ENCODE measurements at places on chromosomes 3 and 15. TPM values are rescaled to one million over a fixed set of nuclear protein-coding genes. Genes with fewer than 3 reads are reported as not detected.

Gene CMTM6
- 120 TPM for total RNA-seq

Gene ADGRG7
- total RNA-seq: 0.32 TPM

Gene ULK4
- 21.7 TPM for total RNA-seq

Gene SPATA12
- total RNA-seq: not detected

Gene CNTN6
- total RNA-seq: not detected

Gene METTL6
- 13.9 TPM for total RNA-seq

Gene CMTM8
- 11.8 TPM for total RNA-seq

Gene CCDC54
- total RNA-seq: not detected

Gene MASP1
- 3.2 TPM for total RNA-seq

DNA sequence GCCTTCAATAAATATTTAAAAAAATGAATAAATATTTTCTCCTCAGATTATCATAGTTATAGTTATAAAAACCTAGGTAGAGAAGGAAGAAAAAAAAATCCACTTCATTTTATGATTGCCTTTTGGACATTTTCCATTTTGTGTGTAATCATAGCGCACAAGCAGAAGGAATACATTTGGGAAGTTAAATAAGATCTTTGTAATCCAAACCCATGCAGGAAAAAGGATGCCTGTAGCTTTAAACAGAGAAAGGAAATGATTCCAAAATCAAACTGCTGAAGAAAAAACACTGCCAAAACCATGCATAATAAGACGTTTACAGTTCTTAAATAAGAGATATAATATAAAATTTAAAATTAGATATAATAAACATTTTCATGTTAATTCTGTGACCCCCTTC, 7.4 kb upstream of the CCDC54 start:
- H3K27me3 ChIP-seq: no peaks in the 10 kb centered on the region
- H3K4me1 ChIP-seq: no peaks in the 10 kb centered on the region
- H3K27ac ChIP-seq: no peak overlapping the region
- no peaks in the 10 kb centered on the region for H3K36me3 ChIP-seq

- H3K4me3 ChIP-seq: no peak overlapping the region
- peaks cover 34% of the 10 kb centered on the region for H3K4me1 ChIP-seq
- peak overlapping the region; percentile 40 for H3K27ac ChIP-seq
- H3K36me3 ChIP-seq: no peaks in the 10 kb centered on the region
Measured at GRCh38 chr3:197807969-197808587, 17.0 kb downstream of the LRCH3 start.

- peaks cover 22% of the 10 kb centered on the region for H3K4me1 ChIP-seq
- H3K27ac ChIP-seq: no peak overlapping the region
- H3K27me3 ChIP-seq: no peaks in the 10 kb centered on the region
- H3K36me3 ChIP-seq: no peaks in the 10 kb centered on the region
Measured at GRCh38 chr15:48631176-48631770, 14.2 kb downstream of the FBN1 start.

DNA sequence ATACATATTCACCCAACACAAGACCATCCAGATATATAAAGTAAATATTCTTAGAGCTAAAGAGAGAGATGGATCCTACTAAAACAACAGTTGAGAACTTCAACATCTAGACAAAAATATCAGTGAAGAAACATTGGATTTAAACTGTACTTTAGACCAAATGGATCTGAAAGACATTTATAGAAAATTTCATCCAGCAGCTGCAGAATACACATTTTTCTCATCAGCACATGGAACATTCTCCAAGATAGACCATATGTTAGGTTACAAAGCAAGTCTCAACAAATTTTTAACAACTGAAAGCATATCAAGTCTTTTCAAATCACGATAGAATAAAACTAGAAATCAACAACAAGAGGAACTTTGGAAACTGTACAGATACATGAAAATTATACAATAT, 369.0 kb upstream of the CCDC54 start:
- DNase-seq: no peak
- H3K4me3 ChIP-seq: no peak overlapping the region

GRCh38 chr3:13579063-13579462, 30.1 kb downstream of the FBLN2 start:
- no peak overlapping the region for H3K4me3 ChIP-seq
- no peaks in the 10 kb centered on the region for H3K27me3 ChIP-seq
- no peaks in the 10 kb centered on the region for H3K36me3 ChIP-seq
- H3K4me1 ChIP-seq: peaks cover 53% of the 10 kb centered on the region
- no peak overlapping the region for H3K27ac ChIP-seq

DNA sequence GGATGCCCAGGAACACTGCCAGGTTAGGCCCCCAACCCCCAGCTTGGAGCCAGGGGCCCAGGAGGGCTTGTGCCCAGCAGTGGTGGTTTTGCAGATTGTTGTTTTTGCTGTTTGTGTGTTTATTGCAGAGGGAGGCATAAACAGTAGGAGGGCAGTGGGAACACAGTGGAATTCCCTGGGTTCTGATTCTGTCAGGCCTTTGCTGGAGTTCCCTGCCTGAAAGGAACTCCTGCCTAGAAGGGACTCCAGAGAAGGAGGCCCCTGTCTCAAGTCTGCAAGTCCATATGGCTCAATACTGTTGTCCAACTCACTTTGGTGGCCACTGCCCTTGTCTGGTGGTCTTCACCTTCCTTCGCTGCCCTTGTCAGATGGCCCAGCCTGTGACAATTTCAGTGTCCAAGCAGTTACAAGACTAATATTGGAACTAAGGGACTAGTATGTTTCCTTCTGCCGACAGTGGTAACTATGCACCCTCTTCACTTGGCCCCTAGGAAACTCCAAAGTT, 47.4 kb upstream of the RAB6B start:
- no peak overlapping the region for H3K4me3 ChIP-seq
- peaks cover 55% of the 10 kb centered on the region for H3K4me1 ChIP-seq
- peak overlapping the region; percentile 79 for H3K27ac ChIP-seq
- no peaks in the 10 kb centered on the region for H3K36me3 ChIP-seq
- DNase-seq: peak; percentile 44

DNA sequence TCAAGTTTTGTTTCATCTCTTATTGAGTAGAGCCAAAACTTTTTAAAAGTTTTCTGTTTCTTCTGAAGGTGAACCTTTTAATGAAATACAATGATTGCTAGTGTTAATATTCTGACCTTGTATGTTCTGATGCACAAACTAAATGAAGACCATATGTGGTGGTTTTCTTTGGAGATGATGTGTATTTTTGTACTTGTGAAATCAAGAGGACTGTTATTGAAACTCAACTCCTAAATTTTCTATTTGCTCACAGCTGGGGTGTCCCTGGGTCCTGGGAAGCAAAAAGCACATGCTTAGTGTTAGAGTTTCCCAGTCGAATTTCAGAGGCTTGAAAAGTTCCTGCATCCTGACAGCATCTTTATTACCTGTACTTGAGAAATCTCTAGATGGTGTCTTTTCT, 1185.8 kb upstream of the ALCAM start:
- no peak overlapping the region for H3K4me3 ChIP-seq
- no peak for DNase-seq

DNA sequence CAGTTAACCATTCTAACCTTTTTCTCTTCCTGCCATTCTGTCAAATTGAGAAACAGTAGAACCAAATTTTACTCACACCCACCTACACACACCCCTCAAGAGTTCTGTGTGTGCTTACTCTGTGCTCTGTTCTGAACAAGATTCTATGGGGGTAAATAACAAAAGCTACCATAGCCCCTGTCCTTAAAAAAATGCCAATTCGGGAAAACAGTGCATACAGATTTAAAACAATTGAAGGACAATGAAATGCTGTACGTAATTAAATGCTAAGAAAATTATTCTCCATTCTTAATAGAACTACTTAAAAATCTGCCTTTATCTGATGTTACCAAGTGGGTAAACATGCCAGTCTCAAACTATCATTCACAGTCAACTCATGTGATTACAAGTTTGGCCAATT, 1107.5 kb downstream of the TUSC7 start:
- H3K4me1 ChIP-seq: no peaks in the 10 kb centered on the region
- H3K27me3 ChIP-seq: no peaks in the 10 kb centered on the region
- H3K4me3 ChIP-seq: no peak overlapping the region

GRCh38 chr3:147921051-147921450, 511.9 kb downstream of the ZIC1 start:
- no peak overlapping the region for H3K27ac ChIP-seq
- H3K27me3 ChIP-seq: no peaks in the 10 kb centered on the region
- no peak overlapping the region for H3K4me3 ChIP-seq
- H3K36me3 ChIP-seq: no peaks in the 10 kb centered on the region
- DNase-seq: no peak
- no peaks in the 10 kb centered on the region for H3K4me1 ChIP-seq

GRCh38 chr3:118501152-118501551, 533.5 kb downstream of the IGSF11 start:
- no peaks in the 10 kb centered on the region for H3K36me3 ChIP-seq
- no peak for DNase-seq

GRCh38 chr3:174308736-174309135, 550.4 kb upstream of the NAALADL2 start:
- no peaks in the 10 kb centered on the region for H3K4me1 ChIP-seq
- no peaks in the 10 kb centered on the region for H3K36me3 ChIP-seq
- no peaks in the 10 kb centered on the region for H3K27me3 ChIP-seq
- no peak overlapping the region for H3K27ac ChIP-seq
- no peak overlapping the region for H3K4me3 ChIP-seq

DNA sequence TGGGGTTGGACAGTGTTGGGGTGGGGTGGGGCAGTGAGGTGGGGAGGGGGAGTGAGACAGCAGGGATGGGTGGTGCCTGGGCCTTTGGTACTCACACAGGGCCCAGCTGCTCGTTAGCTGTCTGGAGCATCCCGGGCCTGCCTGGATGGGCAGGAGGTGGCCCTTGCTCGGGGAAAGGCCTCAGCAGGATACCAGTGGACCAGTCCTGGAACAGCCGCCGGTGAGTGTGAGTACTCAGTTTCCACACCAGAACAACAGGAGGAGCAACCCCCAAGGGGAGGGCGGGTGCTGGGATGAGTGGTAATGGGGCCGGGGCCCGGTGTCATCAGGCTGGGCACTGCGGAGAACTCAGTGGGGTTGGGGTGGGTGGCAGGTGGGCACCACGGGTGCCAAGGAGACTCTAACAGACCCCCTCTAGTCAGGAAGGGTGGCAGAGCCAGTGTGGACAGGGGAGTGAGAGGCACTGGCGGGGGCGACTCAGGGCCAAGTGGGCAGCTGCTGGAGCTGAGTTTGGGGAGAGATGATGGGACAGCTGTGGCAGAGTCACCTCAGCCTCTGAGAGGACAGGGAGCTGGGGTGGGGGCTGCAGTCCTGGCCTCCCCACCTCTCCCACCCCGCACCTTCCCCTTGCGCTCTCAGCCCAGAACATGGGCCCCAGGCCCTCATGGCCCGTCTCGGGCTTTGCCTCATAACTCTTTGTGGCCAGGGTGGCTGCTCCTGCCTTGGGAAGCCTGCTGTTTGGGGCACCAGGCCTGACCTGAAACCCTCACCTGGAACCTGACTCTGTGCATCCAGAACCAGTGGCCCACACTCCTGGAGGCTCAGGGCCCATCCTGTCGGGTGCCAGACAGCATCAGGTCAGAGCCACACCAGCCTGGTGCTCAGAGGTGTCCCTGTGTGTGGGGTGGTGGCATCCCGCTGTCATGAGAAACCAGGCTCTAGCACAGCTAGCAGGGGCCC, 52.1 kb upstream of the PRR23E start:
- no peaks in the 10 kb centered on the region for H3K36me3 ChIP-seq
- peaks cover 9% of the 10 kb centered on the region for H3K4me1 ChIP-seq
- H3K4me3 ChIP-seq: no peak overlapping the region

DNA sequence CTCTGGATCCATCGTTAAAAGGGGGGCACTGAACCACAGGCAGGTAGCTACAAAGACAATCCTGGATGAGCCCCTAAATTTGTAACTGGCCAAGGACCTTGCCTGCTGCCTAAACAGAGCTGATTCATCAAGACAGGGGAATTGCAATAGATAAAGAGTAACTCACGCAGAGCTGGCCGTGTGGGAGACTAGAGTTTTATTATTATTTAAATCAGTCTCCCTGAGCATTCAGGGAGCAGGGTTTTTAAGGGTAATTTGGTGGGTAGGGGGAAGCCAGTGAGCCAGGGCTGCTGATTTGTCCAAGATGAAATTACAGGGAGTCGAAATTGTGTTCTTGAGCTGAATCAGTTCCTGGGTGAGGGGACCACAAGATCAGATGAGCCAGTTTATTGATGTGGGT, 885.1 kb upstream of the CADM2 start:
- no peaks in the 10 kb centered on the region for H3K36me3 ChIP-seq
- H3K27me3 ChIP-seq: no peaks in the 10 kb centered on the region
- H3K4me1 ChIP-seq: no peaks in the 10 kb centered on the region
- no peak for DNase-seq
- H3K27ac ChIP-seq: no peak overlapping the region
- no peak overlapping the region for H3K4me3 ChIP-seq

DNA sequence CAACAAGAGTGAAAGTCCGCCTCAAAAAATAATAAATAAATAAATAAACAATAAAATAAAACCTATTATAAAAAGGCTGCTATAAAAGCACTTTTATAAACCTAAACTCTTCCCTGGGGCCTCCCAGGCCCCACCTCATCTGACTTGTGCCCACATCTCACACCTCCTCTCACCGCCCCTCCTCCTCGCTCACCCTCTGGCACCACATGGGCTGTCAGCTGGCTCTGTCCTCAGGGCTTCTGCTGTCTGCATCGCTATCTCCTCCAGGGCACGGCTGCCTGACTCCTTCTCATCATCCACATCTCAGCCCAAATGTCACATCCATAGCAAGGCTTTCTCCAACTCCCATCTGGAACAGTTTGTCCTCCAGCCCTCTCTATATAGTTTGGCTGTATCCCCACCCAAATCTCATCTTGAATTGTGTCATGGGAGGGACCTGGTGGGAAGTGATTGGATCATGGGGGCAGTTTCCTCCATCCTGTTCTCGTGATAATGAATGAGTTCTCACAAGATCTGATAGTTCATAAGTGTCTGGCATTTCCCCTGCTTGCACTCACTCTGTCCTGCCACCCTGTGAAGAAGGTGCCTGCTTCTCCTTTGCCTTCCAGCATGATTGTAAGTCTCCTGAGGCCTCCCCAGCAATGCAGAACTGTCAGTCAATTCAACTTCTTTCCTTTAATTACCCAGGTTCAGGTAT, 8.8 kb upstream of the SH3BP5 start:
- H3K4me3 ChIP-seq: no peak overlapping the region
- no peak overlapping the region for H3K27ac ChIP-seq
- H3K36me3 ChIP-seq: no peaks in the 10 kb centered on the region
- H3K4me1 ChIP-seq: no peaks in the 10 kb centered on the region
- H3K27me3 ChIP-seq: no peaks in the 10 kb centered on the region

GRCh38 chr3:55267206-55267930, 219.7 kb downstream of the WNT5A start:
- no peaks in the 10 kb centered on the region for H3K4me1 ChIP-seq
- no peaks in the 10 kb centered on the region for H3K36me3 ChIP-seq
- no peak overlapping the region for H3K27ac ChIP-seq
- DNase-seq: no peak
- no peak overlapping the region for H3K4me3 ChIP-seq

DNA sequence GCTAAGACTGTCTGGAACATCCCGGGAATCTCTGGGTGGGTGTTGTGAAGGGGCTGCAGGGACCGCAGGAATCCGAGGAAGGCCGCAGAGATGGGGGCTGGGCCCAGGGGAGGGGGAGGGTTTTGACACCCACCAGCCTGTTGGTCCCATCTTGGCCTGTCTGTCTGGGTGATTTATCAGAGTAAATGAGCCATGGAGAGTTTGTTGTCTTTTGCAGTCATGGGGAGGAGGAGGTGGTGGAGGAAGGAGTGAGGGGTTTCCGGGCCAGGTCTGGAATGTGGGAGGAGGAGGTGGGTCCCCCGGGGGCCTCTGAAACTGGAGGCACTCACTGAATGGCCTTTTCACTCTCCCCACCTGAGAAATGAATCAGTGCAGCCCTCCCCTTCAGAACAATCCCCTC, 11.5 kb downstream of the SEMA3F start:
- no peak for DNase-seq
- peaks cover 98% of the 10 kb centered on the region for H3K4me1 ChIP-seq
- no peaks in the 10 kb centered on the region for H3K36me3 ChIP-seq
